ENCODE measurements at places on chromosomes 7 and 10.

DNA sequence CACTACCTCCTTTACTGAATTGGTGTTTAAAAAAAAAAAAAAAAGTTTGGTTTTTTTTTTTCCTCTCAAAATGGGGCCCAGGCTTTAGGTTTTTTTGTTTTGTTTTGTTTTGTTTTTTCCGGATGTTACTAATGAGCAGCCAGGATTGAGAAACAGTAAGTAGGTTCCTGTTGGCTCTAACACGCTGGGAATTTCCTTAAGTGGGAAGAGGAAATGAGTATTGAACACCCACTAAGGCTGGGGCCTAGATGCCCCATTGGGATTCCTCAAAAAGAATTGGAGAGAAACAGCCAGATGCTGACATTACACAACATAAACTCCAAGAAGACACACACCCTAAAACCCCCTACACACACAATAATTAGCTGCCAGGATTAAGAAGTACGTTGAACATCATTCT, 102.2 kb upstream of the NANOS1 start:
- DNase-seq: no peak

DNA sequence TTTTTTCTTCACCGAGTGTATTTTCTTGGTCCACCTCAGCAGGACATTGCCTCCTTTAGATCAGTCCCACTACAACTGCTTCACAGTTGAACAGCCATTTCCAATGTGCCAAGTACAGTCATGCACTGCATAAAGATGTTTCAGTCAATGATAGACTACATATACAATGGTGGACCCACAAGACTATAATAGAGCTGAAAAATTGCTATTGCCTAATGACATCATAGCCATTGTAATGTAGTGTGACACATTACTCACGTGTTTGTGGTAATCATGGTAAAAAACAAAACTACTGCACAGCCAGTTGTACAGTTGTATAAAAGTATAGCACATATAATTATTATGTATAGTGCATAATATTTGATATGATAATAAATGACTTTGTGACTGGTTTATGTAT, 113.8 kb upstream of the HPS1 start:
- no peak for DNase-seq

DNA sequence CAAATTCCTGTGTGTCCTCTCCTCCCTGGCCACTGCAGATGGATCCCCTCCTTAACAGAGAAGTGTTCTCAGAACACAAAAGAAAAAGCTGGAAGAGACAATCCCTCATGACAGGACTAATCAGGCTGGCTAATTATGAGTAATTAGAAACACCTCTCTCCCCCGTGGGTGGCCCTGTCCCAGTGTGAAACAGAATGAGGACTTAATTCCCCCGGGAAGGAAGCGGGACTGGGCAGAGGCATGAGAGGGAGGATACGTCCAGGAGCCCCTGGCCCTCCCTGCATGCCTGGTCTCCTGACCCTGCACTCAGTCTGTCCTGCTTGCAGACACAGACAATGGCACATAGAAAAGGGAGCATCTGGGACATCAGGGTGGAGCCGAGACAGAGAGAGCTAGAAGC, 7.6 kb upstream of the ADCYAP1R1 start:
- DNase-seq: no peak

- no peak for DNase-seq
Measured at GRCh38 chr7:127997226-127997922, 33.9 kb downstream of the LRRC4 start.

- no peak for DNase-seq
Measured at GRCh38 chr7:28125431-28126409, 54.9 kb downstream of the JAZF1 start.

DNA sequence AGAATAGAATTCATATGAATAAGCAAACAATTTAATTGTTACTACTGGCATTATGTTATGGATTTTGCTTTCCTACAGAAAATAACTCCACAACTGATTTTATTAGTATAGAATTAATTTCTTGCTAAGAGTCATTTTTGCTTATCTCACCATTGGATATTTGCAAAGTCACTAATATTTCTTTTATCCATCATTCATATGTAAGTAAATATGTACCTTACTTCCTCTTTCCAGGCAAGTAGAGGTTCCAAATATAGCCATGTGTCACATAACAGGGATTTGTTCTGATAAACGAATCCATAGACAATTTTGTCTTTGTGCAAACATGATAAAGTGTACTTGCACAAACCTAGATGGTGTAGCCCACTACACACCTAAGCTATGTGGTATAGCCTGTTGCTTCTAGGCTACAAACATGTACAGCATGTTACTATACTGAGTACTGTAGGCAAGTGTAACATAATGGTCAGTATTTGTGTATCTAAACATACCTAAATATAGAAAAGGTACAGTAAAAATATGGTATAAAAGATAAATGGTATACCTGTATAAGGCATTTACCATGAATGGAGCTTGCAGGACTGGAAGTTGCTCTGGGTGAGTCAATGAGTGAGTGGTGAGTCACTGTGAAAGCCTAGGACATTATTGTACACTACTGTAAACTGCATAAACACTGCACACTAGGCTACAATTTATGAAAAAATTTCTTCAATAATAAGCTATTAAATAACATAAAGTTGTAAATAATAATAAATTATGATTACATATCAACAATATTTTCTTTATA, 18.3 kb downstream of the KLLN start:
- DNase-seq: no peak

- DNase-seq: no peak
Measured at GRCh38 chr7:33534833-33535232, 370.5 kb upstream of the BMPER start.

DNA sequence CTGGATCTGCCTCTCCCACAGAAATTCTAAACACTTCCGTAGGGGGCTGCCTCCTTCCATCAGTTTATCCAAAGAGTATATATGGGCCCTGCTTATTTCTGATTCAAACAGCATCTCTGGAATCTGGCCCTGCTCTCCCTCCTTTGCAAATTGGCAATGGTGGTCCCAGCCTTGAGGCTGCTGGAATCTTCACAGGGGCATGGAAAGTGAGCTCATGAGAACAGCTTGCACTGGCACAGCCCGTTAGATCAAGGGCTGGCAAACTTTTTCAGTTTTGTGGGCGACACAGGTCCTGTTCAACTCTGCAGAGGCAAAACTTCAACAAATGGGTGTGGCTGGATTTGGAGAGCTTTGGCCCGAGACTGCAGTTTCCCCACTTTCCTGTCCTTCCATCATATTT, 526.9 kb downstream of the KCNMA1 start:
- DNase-seq: no peak

DNA sequence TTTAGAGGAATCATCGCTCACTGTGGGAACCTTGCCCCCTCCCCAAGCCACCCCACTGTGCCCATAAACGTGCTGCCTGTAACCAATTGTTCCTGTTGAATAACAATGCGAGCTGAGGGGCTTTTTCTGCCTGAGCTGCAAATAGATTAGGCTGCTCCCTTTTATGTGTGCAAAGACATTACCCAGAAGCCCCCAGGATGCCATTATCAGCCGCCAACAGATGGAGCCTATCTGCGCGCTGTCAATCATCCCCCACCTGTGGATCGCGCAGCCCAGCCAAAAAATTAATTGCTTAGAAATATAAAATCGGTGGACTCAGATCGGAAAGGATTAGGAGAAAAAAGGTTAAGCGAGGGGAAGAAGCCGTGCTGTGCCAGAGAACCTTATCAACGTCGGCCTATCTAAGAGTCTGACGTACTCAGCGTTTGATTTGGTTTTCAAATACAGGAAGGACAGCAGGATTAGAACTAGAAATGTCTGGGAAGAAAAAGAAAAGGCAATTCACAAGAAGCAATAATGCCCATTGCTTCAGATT, 167.3 kb upstream of the MYO3A start:
- no peak for DNase-seq

DNA sequence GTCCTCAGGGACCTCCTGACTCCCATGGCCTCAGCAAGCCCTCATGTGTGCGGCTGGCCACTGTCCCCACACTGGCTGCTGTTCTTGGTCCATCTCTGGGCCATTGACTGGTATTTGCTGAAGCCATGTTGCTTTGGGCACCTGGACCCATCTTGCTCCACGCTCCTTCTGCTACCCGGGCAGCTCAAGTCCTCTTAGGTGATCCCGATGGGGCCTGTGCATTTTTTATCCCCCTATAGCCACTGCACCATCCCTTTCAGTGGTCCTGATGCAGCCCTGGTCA, 16.7 kb downstream of the RAMP3 start:
- no peak for DNase-seq

- no peak for DNase-seq
Measured at GRCh38 chr10:1402816-1403507, 334.4 kb downstream of the ADARB2 start.

- no peak for DNase-seq
Measured at GRCh38 chr10:124019886-124020797, 73.3 kb downstream of the CHST15 start.

DNA sequence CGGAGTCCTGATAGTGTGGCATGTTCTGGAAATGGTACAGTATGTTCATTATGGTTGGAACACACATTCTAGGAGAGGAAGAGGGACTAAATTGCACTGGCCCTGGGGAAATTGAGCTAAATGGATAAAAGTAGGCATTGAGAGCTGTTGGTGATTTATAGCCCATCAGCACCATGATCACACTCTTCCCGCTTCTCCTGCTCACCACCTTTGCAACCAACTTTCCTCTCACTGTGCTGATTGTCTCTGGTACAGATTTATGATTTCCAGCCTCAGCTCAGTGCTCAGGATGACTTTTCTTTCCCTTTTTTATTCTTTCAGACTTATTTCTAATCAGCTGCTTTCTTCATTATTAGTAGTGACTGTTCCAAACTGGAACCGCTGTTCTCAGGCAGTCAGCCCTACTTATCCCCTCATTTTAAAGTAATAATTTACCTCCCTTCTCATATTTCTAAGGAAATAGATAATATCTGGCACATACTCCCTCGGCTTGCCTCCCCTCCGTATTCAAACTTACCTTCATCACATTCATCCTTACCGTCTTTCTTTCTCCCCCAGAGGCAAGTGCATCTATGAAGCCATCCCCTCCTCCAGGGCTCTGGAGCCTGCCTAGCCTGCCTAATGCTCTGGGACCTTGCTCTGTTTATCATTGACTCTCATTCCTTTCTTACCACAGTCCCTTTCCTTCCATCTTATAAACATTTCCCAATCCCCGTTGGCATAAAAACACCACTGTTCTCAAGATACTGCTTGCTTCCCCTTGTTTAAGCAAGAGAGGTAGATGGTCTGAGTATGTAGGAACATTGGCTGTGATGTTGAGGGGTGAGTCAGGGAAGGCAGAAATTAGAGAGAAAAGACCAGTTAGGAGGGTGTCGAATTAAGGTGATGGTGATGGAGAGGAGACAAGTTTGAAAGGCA, 51.6 kb upstream of the RPA3 start:
- DNase-seq: no peak

DNA sequence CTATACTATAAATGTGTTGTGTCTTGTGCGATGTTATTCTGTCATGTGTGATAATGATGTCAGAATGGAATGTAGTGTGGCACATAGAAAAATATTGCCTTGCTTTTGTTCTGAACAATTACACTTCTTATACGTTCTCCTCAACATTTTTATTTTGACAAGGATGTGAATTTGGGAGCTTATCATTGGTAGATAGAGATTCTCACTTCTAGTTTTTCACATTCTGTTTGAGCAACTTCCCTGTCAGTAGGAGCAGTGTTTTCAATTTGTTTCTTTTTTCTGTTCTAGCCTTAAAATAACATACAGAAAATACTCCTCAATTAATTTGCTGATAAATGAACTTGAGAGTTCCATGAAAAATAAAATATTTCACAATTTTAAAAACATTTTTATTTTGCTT, 17.6 kb downstream of the SUN3 start:
- DNase-seq: no peak

GRCh38 chr10:112217386-112218035, 33.9 kb upstream of the GPAM start:
- DNase-seq: no peak

DNA sequence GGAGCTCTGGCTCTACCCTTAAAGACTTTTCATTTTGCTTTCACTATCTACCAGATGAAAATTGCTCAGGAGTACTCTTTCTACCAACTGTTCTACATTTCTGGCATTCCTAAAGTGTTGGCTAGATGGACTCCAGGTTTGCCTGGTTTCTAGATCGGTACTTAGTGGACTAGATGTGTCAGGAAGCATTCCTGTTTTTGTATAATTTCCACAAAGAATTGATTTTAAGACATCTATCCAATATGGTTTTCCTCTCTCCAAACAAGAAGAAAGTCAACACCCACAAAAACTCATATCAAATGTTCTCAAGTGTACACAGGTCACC, 157.7 kb downstream of the CHRM2 start:
- no peak for DNase-seq

GRCh38 chr10:121438333-121438732, 159.9 kb downstream of the FGFR2 start:
- no peak for DNase-seq

GRCh38 chr10:43065234-43065633, 11.6 kb upstream of the RET start:
- DNase-seq: no peak

DNA sequence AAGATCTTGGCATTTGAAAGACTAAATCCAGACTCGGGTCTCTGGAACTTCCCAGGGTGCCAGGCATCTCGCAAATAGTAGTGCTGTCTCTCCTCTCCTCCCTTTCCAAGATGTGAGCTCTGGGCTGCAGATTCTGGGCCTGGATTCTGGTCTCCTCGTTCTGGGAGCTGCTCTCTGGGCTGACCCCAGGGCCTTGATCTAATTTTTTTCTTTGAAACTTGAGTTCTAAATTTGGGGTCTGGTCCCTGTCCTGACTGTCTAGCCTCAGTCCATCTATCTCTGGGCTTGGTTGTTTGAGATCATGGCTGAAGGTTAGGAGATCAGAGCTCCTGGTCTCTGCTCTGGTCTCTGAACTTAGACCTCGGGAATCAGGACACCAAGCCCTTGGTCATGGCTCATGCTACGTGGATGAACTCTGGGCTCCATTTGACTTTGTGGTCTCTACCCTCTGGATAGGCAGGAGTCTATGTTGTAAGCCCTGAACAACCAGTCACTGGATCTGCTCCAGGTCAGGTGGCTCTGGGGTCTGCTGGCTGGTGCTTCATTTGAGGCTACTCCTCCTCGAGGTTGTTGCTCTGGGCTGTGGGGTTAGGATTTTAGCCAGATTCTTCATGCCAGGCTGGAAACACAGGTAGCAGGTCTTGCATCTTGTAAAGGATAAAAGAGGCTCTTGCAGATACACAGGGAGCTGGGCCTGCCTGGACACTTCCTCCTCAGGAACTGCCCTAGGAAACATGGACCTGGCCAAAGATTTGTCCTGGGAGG, 8.0 kb upstream of the MBL2 start:
- no peak for DNase-seq

- DNase-seq: no peak
Measured at GRCh38 chr10:378930-379704, 243.9 kb downstream of the ZMYND11 start.
